Frontal cortex (tissue), 4 donors: ENCODE measurements at places on chromosomes 13 and 19. TPM values are rescaled to one million over a fixed set of nuclear protein-coding genes. Genes with fewer than 3 reads are reported as not detected.

The IRGC gene
- not detected for total RNA-seq

The FPR1 gene
- 4.5 TPM for total RNA-seq

The ZNF491 gene
- total RNA-seq: 17.1 TPM

The RAB20 gene
- 2.0 TPM for total RNA-seq

The NANOS3 gene
- 3.7 TPM for total RNA-seq

The WDR87 gene
- total RNA-seq: not detected

The PLK5 gene
- total RNA-seq: not detected

The PRTN3 gene
- total RNA-seq: 1.2 TPM

The SLC8A2 gene
- total RNA-seq: 25.3 TPM

The SUPT20H gene
- total RNA-seq: 62.0 TPM

The PRSS57 gene
- not detected for total RNA-seq

The PARP4 gene
- total RNA-seq: 9.4 TPM

The ADGRE3 gene
- not detected for total RNA-seq

The SIGLEC10 gene
- 1.2 TPM for total RNA-seq
